ENCODE measurements at places on chromosomes 11 and 22.

GRCh38 chr22:37090920-37091695 lies 18.4 kb downstream of the TMPRSS6 start:
- DNase-seq = no peak

DNA sequence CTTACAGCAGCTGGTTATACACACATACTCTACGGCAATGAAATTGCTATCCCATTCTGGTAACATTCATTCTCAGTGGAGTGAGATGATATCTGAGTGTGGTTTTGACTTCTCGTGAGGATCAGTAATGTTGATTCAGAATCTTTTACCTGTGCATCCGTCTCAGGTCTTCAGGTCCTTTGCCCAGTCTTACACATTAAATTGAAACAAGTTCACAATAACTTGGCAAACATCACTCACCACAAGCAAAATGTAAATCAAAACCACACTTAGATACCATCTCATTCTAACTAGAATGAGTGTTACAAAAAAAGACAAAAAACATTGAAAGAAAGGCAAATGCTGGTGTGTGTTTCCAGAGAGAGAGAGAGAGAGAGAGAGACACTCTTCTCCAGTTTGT lies 14.0 kb downstream of the RGL4 start:
- no peak for DNase-seq

DNA sequence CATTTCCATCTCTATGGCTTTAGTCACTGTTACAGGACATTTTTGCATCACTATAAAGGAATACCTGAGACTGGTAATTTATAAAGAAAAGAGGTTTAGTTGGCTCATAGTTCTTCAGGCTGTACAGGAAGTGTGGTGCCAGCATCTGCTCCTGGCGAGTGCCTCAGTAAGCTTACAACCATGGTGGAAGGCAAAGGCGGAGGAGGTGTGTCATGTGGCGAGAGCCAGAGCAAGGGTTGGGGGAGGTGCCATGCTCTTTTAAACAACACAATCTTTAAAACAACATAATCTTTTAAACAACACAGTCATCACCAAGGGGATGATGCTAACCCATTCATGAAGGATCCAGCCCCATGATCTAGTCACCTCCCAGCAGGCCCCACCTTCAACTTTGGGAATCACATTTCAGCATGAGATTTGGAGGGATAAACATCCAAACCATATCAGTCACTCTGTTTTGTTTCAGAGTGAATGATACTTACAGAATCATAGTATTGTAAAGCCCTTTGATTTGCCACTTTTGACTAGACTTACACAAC lies 103.3 kb downstream of the PDE3B start:
- DNase-seq = no peak

- no peak for DNase-seq
Measured at GRCh38 chr11:119779195-119780071, 50.4 kb upstream of the NECTIN1 start.

GRCh38 chr11:9138612-9139579 lies 47.5 kb upstream of the SCUBE2 start:
- DNase-seq = no peak

GRCh38 chr11:67055812-67056211 lies 835 bp upstream of the RHOD start:
- DNase-seq = no peak

DNA sequence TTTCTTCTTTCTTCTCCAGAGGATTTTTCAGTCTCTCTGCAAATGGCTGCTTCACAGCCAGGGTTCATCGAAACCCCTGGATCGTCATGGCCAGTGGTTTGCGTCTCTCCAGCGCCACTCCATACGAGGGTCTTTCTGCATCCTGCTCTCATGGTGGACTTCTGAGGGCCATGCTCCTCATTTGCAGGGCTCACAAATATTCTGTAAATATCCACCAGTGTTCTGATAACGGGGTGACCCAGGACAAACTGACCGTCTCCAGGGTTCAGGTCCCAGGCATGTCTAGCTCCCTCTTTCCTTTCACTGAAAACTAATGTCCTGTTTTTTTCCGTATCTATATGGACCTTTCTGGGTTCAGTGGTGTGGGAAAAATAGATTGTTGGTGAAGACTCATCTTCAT lies 15.7 kb upstream of the VPREB1 start:
- DNase-seq = no peak

GRCh38 chr11:79431535-79431934 lies 9.3 kb downstream of the TENM4 start:
- DNase-seq = no peak

DNA sequence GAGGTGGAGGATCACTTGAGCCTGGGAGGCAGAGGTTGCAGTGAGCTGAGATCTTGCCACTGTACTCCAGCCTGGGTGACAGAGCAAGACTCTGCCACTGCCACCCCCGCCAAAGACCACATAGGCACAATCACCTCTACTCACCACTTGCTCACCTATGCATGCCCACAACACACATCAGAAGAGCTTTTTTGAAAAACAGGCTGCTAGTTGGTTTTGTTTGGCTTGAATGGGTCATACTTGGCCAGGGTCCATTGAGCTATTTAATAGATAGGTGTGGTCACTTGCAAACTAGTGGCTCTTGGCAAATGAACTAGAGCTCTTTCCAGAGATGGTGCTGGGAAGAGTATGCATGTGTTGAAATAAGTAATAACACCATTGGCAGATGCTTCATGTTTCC lies 80.1 kb downstream of the EMSY start:
- DNase-seq = no peak

- DNase-seq = no peak
Measured at GRCh38 chr22:33923660-33924246, 3.5 kb upstream of the LARGE1 start.

- no peak for DNase-seq
Measured at GRCh38 chr11:47378836-47379170, 456 bp upstream of the SPI1 start.

DNA sequence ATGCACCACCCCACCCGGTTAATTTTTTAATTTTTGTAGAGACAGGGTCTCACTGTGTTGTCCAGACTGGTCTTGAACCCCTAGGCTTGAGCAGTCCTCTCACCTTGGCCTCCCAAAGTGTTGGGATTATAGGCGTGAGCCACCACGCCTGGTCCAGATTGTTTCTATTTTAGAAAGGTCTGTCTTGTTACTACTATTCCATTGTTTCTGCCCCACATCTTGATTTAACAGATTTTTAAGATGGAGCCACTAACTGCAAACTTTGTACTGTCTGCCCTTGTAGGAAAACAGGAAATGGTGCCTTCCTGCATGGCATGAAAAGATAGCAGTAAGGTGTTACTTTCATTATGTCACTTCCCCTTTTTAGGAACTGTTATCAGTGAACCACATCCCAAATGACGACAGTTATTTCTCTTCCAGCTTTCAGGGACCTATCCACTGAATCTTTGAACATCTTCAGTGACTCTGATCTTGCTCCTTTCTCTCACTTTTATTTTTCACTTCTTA lies 23.2 kb downstream of the TAF1D start:
- no peak for DNase-seq

DNA sequence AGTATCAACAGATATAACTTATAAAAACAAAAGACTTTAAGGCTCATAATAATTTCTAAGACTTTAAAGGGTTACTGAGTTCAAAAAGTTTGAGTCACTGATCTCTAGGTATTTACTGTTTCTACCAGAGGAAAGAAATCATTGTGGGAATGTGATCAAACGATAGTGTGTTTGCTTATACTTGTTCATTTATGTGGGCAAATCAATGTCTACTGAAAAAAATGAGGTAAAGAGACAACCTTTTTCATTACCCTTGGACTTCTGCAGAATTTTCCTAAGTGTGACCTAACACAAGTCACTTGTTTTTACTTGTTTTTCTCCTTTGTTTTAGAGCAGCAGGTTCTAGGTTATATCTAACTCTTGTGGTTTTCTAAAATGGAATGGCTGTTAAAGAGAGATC lies 65.4 kb downstream of the PRR5L start:
- DNase-seq = no peak

GRCh38 chr11:2466869-2467694 lies 22.3 kb downstream of the KCNQ1 start:
- peak; percentile 26 for DNase-seq

- peak; percentile 51 for DNase-seq
Measured at GRCh38 chr11:61294717-61295595, at the start of gene VWCE. VWCE (minus strand) TSS chr11:61295316; CDS start chr11:61295037, 279 bp downstream.

- DNase-seq = no peak
Measured at GRCh38 chr11:112368381-112368780, 107.7 kb upstream of the PLET1 start.

- DNase-seq = peak; percentile 21
Measured at GRCh38 chr11:61971248-61972111, 4.0 kb upstream of the FTH1 start.

- peak; percentile 78 for DNase-seq
Measured at GRCh38 chr11:133945087-133945974, 11.4 kb downstream of the IGSF9B start.

DNA sequence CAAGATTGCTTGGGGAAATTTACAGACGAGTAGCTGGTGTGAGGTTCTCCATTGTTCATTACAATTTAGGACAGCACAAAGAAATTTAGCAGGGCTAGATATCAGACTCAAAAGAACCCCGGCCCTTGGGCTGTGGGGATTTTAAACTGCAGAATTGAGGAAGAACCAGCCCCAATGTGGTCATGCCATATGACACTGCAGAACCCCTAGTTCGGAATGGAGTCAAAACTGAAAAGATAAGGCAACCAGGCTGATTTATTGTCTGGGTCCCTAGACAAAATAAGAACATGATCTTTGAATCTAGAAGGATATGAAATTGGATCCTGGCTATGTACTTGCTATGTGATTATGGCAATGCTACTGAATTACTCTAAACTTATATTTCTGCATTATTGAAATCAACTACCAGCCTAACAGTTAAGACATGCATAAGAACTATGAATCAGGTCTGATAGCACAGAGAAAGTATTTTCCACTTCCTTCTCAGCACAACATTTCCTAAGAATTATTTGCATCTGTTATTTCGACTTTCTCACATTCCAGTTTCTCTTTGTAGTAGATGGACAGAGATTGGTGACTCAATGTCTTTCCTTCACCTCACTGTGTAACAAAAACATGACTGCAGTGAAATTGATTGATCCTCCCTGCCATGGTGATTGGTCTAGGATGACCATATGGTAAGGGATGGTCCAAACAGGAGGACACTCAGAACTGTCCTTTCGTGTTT lies 13.2 kb downstream of the MMP3 start:
- no peak for DNase-seq

DNA sequence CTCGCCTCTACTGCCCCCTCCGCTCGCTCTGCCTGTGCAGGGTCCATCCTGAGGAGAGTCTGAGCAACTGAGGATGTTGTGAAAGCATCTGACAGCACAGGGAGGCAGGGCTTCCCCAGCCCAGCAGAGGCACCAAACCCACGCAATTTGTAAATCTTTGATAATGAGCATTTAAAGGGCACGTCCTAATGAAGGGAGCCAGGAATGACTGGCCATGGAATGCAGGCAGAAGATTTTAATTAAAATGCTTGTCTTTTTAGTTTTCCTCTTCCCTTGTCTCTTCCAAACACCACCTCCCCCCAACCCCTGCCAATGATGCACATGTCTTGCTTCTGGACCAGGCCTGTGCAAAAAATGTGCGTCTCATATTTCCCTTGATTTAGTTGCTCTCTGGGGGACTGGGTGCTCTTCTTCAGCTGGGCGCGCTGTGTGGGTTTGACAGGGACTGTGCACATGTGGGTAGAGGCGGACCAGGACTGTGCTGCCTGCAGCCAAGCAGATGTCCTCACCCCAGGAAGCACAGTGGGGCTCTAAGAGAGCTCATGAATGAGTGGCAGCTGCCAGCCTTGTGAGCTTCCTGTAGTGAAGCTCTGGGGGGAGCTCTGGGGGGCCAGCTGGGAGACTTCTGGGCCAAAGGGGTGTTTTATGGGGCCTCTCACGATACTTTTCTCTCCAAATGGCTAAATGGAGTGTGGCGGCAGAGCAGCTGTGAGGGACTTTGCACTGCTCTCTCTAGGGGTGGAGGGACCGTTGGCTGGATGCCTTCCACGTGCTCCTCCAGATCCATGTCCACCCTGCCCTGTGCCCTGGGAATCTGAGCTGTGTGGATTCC lies 273.5 kb downstream of the ST3GAL4 start:
- no peak for DNase-seq

GRCh38 chr11:123475469-123475868 lies 45.4 kb downstream of the GRAMD1B start:
- DNase-seq = no peak
